ENCODE measurements at places on chromosomes 16 and 17.

GRCh38 chr17:15492791-15493692, 25.6 kb upstream of the CDRT4 start:
- DNase-seq: no peak

DNA sequence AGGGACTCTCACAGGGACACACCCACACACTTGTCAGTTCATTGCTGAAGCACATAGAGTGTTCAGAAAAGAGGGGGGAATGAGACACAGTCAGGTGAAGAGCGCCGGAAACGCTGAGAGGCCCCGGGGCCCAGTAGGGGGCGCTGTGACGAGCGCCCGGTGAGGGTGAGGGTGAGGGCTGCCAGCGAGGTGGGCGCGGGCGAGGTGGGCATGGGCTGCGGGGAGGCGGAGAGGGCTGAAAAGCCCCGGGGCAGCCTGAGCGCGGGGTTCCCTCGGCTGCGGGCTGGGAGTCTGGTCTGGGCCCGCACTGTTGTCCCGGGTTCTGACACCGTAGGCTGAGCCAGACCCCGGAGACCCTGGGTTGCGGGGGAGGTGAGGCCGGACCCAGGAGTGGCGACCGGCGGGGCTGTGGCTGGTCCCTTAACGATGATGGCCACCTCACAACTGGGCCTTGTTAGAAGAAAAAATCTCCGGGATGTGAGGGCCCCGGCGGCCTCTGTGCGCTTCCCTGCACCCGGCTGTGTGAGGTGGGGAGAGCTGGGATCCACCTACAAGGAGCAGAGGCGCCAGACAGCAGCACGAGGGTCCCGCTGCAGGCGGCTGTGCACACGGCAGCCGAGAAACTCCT, 91.4 kb downstream of the C16orf78 start:
- no peak for DNase-seq

- DNase-seq: no peak
Measured at GRCh38 chr16:20812510-20812909, 6.2 kb downstream of the REXO5 start.

GRCh38 chr17:45408611-45409421, 23.9 kb downstream of the ARHGAP27 start:
- DNase-seq: no peak

DNA sequence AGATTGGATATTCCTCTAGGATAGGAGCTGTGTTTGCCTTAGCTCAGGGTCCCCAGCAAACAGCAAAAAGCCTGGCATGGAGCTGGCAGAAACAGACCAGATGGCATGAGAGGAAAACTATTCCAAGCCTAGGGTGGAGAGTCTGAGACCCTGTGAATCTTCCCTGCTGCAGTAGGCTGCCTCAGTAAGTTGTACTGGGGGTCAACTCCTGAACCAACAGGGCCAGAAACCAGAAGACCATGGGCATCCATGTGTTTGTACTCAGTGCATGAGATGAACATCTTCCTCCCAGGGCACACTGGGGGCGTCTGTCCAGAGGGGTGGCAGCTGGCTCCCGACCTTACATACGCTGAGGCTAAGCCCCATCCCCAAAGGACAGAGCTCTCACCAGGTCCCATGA, 214.4 kb downstream of the C16orf78 start:
- DNase-seq: no peak

DNA sequence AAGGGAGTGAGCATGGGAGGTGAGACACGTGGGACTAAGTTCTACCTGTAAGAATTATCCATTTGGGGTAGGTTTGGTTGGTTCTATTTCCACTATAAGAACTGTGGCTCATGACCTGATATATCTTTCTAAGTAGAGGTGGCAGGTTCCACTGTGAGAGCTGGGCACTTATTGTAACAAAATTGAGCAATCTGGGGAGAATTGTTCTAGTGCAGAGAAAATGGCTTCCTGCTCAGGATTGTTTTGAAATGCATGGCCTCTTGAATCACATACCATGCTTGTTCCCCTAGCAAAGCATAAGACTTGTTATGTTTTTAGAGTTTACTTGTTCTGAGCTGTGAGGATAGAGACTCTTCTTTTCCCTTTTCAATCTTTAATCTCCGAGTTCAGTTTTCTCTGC, 125.9 kb downstream of the MAP2K6 start:
- no peak for DNase-seq

DNA sequence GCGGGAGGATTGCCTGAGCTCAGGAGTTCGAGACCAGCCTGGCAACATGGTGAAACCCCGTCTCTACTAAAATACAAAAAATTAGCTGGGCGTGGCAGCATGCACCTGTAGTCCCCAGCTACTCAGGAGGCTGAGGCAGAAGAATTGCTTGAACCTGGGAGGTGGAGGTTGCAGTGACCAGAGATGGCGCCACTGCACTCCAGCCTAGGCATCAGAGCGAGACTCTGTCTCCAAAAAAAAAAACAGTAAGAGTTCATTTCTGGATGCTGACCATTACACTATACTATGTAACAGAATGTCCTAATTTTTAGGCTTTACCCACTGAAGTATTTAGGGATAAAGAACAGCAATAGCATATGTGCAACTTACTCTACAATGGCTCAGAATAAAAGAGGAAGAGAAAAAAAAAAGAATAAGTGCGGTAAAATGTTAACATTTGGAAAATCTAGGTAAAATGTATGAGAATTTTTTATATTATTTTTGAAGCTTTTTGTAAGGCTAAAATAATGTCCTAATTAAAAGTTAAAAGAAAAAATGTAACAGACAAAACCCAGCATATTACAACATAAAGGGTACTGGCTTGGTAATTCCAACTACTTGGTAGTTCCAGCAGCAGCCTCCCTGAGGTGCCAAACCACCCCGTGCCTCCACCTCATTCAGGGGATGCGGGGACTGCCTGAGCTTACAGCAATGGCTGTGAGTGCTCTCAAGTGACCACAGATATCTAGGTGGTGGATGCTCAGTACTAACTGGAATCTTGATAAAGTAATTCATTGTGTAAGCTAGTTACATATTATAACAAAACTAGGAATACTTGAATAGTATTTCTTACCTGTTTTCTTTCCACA, 10.9 kb downstream of the COPS3 start:
- no peak for DNase-seq

GRCh38 chr16:59573528-59574271, 839.6 kb upstream of the GOT2 start:
- no peak for DNase-seq

- no peak for DNase-seq
Measured at GRCh38 chr17:80817861-80818260, 173.8 kb upstream of the CHMP6 start.

DNA sequence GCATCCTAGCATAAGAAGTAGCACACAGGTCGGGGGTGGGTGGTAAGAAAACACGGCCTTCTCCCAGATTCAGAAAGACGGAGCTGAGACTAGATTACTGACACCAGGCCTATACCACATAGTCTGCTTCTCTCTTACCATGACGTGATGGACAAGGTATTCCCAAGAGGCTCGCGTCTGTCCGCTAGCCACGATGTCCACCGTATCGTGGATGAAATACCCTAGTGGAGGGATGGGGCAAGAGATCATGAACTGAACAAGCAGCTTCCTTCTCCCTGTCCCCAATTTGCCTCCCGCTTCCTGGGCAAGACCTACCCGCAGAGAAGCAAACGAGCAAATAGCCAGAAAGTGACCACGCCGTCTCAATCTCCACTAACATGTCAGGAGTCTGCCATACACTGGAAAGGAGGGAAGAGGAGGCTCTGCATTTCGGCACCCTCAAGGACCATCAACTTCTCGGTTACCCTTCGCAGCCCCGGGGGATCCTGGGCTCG, 820 bp downstream of the TLCD1 start:
- no peak for DNase-seq

GRCh38 chr16:19044769-19045168, 22.6 kb upstream of the COQ7 start:
- no peak for DNase-seq

- no peak for DNase-seq
Measured at GRCh38 chr17:77839698-77840512, 118.6 kb upstream of the TNRC6C start.

- DNase-seq: no peak
Measured at GRCh38 chr17:57485566-57485865, 229.2 kb downstream of the MSI2 start.

- DNase-seq: peak; percentile 35
Measured at GRCh38 chr16:11297492-11298142, 16.5 kb upstream of the PRM1 start.

DNA sequence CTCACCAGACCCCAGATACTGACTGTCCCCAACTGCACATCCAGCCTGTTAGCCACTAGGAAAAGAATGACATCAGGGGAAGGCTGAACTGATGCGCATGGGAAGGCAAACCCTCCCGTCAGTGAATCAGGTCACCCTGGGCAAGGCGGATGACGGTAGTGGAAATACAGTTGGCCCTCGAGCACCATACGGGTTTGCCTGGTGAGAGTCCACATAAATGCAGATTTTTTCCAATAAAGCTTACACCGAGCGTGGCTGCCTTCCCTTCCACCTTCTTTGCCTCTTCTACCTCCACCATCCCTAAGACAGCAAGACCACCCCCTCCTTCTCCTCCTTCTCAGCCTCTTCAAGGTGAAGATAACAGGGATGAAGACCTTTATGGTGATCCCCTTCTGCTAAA, 236.1 kb upstream of the TNRC6C start:
- no peak for DNase-seq

- DNase-seq: no peak
Measured at GRCh38 chr16:68370581-68371275, 59.9 kb downstream of the PRMT7 start.

- no peak for DNase-seq
Measured at GRCh38 chr16:53129281-53130158, 74.7 kb downstream of the CHD9 start.

DNA sequence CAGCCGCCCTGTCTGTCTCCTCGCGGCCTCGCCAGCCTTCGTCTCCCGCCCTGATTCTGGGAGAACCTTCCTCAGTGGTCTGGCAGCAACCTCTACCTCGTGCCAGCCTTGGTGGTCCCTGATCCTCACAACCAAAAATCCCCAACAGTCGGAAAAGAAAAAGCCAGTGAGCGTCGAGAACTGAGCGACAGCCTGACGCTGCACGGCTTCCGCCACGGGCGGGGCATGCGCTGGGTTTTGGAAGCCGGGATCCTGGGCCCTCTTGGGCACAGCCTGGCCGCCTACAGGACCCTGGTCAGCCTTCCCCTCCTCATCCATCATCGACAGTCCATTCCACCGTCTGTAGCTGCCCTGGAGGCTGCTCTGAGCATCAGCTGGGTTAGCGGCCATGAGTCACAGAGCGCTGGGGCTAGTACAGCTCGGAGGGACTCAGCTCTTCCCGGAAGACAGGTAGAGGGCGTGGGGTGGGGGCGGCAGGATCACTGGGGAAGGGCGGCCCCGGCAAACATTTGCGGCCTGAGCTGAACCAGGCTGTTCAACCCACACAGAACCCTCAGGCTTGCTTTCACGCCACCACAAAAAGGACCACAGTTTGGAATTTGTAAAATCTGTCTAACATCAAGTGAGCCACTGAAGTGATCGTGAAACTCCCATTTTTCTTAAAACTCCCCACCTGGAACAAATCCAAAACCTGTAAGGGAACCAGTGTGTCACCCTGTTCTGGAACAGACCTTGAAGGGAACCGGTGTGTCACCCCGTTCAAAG, 55.4 kb upstream of the DOC2B start:
- no peak for DNase-seq

DNA sequence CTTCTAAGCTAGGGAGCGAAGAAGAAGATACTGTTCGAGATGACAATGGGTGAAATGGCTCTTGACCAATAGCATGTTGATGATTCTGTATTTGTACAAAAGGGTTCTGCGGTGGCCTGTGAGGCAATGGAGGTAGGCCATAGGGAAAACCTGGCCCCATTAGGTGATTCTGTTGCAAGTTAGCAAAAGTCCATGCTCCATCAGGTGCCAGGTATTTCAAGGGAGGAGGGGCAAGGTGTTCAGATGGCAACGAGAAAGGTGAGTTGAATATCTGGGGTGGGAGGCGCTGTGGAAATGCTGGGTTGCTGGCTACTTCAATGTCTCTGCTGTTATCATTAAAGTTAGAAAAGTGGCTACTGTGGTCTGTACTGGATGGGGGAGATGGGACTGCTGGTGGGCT, 62.8 kb downstream of the CACNG1 start:
- DNase-seq: no peak

- no peak for DNase-seq
Measured at GRCh38 chr16:76665571-76666275, 388.5 kb downstream of the CNTNAP4 start.

GRCh38 chr16:56584276-56584675, 5.1 kb upstream of the MT3 start:
- DNase-seq: no peak

- no peak for DNase-seq
Measured at GRCh38 chr17:50818261-50818660, 17.1 kb upstream of the WFIKKN2 start.

- no peak for DNase-seq
Measured at GRCh38 chr17:48121923-48122664, 14.5 kb downstream of the SNX11 start.

DNA sequence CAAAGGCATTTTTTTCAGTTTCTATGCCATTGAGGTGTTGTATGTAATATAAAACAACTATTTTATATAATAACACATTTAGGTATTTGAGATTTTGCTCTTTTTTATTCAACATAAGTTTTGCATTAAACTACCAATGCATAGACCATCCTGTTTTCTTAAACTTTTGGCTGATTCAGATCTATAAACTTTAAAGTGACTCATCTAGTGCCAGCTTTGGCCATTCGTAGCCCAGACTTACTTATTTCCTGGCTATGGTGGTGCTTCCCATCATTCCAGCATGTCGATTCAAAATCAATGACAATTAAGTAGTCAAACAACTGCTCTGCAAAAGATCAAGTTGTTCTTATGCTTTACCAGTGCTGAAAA, 3.1 kb downstream of the ERI2 start:
- DNase-seq: no peak

- no peak for DNase-seq
Measured at GRCh38 chr17:53668854-53669253, 153.9 kb upstream of the KIF2B start.

- DNase-seq: peak; percentile 3
Measured at GRCh38 chr16:25014500-25015147, 545 bp downstream of the ARHGAP17 start.

DNA sequence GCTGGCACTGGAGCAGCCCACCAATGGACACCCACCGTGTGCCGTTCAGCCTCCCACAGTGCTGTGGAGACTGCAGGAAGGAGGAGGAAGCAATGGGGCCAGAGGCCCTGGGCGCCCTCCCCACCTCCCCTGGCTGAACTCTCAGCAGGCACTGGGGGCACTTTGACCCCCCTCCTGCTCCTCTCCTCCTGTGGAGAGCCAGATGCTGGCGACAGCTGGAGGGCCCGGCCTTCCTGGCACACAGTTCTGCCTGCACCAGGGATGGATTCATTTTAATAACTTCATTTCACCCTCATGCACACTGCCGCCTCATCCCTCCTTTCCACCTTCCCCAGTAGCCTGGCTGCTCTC, 6.0 kb downstream of the NXPH3 start:
- no peak for DNase-seq

GRCh38 chr16:2592786-2593185, 55.0 kb downstream of the PDPK1 start:
- no peak for DNase-seq

DNA sequence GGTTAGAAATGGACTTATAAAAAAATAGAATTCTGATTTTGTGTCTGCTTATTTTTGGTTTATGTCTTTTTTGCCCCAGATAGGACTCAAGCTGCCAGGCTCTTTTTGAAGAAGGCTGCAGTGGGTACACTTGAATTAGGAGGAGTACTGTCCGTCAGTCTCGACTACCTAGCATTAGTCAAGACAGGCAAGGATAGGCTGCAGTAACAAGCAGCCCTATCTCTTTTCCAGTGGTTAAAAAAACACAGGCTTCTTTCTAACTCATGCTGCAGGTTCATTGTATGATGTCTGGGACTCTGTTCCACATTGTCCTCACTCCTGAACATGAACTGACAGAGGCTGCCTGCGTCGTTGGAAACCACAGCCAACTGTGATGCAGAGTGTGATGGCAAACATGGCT, 8.0 kb downstream of the C16orf46 start:
- DNase-seq: no peak
